Iris pigment epithelial cell (primary cell): ENCODE measurements at places on chromosomes 6 and 20.
A peak's percentile ranks its signal among the peaks of the same experiment; 100 is the strongest.

DNA sequence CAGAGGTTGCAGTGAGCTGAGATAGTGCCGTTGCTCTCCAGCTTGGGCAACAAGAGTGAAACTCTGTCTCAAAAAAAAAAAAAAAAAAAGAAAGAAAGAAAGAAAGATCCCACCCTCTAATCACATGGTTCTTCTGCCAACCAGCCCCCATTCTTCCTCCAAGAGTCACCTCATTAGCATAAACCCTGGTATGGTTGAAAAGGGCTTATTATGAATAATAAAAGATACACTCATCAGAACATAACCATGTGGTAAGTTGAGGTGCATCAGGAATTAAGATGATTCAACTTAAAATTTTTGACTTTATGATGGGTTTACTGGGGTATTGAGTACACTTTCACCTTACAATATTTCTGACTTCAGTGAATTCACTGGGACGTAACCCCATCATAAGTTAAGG lies 793 bp upstream of the TRIM40 start:
- no peak for DNase-seq

GRCh38 chr6:158770533-158771330 lies 48.4 kb downstream of the EZR start:
- no peak for DNase-seq

- peak; percentile 83 for DNase-seq
Observed at GRCh38 chr20:37907677-37908401, 4.9 kb downstream of the VSTM2L start.

DNA sequence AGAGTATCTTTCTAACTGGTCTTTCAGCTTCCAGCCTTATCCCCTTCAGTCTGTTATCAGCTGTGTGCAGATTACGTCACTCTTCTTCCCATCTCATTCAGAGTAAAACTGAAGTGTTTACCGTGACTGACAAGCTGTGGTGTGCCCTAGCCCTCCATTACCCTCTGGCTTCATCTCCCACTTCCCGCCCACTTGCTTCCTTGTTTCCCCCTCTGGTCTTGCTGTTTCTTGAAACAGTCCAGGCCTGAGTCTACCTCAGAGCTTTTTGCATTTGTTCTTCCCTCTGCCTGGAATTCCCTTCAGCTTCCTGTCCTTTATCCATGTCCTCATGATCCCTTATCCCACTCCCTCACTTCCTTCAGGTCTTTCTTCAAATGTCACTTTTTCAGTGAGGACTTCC lies 66.9 kb downstream of the CARMIL1 start:
- DNase-seq = no peak

DNA sequence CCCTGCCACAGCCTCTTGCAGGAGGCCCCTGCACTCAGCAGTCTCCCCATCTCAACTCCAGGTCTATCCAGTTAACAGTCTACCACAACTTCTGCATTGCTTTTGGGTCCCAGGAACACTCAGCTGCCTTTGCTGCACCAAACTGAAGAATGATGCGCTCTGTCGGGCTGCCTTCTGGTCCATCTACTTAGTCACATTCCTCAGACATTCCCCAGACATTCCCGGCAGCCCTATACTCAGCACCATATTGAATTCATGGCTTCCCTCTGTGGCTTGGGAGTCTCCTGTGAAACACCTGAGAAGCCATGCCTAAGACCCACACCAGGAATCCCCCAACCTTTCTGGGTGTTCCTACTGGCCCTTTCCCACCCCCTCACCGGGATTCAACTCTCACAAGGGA lies 99.6 kb upstream of the COL21A1 start:
- no peak for DNase-seq

DNA sequence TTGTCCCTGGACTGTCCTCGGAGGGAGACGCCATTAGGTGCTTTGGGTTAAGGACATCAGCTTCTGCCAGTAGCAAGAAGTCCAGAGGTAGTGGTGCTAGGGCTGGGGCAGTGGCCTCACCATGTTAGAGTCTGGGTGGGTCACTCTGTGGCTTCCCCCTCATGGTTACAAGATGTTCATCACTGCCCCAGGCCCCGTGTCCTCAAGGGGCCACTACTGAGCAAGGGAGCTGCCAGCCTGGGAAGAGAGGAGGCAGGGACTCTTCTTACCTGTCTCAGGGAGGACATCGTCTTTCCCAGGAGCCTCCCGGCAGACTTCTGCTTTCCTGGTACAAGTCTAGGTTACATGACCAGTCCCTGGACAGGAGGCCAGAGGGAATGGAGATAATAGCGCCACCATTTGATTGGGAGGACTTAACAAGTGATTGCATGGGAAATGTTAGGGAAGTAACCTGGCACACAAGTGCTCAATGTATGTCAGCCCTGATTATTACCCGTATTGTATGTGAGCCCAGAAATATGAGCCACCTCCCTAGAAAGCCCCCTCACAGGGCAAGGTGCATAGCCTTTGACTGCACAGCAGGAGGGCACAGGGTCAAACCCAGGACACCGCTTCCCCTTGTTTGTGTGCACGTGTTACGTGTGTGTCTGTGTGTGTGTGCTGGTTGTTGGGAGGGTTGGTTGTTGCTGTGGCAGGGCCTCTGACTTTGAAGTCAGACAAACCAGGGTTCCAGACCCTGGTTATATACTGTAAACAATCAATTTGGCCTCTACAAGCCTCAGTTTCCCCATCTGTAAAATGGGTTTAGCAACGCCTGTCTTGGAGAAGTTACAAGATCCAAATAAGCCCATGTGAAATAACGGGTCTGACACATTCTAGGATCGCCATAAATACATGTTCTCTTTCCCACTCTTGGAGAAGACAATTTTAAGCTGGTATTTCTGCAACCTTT lies 30.0 kb downstream of the SIRPA start:
- DNase-seq = no peak

GRCh38 chr20:37219751-37220668 lies 40.7 kb upstream of the MROH8 start:
- no peak for DNase-seq

DNA sequence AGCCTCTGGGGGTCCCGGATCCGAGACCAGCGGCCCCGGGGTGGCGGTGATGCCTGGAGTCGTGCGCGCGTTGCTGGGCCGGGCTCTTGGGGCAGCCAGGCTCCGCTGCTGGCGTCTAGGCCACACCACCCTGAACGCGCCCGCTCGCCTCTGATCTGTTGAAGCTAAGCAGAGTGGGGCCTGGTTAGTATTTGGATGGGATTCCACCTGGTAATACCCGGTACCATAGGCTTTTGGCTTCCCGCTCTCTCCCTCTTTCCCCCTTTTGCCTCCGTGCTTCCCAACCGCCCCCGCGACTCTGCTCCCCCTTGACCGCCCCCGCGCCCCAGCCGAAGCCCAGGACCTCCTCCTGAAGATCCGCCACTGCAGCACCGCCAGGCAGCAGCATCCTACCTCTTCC lies 1383.5 kb upstream of the DEFB115 start:
- DNase-seq = peak; percentile 41

DNA sequence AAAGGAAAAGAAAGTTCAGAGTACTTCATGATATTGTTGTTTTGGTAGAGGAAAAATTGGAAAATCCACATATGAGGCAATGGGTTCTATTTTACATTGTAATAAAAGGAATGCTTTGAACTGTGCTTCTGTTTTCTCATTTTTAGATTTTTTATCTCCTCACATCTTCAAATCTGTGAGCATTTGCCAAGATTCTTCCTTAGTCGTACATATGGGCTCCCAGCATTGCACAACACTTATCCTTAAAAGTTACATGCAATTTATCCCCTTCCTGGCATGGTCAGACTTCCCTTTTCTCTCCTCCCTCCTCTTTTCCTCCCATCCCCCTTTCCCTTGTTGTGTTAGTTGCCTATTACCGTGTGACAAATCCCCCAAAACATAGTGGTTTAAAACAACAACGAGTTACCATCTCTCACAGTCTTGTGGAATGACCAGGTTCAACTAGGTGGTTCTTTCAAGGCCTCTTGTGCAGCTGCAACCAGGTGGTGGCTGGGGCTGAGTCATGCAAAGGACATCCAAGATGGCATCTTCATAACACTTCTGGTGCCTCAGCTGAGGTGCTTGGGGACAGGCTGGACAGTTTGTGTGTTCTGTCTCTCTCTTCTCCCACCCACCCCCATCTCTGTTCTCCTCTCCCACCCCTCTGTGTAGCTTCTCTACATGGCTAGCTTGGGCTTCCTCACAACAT lies 68.7 kb downstream of the TXNDC5 start:
- DNase-seq = no peak
